Body of pancreas (tissue), 4 donors: ENCODE measurements at places on chromosomes 13 and 19.

DNA sequence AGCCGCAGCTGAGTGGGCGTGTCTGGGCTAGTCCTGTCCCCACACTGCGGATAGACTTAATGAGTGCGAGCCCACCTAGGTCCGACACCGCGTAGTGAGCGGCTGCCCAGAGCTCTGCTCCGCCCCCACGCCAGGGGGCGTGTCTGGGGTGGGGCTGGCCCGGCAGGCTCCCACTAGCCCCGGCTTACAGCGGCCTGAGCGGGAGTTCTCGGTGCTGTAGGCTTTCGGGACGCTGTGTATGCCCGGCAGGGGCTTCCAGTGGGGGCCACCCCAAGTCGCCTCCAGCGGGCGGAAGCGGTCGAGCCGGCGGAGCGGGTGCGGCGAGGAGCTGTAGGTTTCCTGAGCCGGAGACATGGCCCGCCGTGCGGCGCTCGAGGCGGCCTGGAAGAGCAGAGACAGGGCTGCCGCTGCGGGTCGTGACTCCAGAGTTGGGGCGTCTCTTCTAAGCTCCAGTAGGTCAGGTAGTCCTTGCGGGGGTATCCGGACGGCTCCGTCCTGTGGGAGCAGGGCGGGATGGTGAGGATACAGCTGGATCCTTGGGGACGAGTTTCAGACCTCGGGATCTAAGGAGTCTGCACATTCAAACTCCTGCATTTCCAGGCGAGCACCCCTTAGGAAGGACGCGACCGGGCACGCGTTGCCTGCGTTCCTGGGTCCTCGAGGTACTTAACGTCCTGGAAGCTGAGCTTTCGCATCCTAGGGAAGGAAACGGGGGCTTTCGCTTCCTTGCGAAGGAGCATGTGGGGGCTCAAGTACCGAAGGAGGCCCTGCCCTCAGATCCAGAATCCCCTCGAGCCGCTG lies 1.2 kb downstream of the CGB7 start:
- peak; percentile 68 for DNase-seq

DNA sequence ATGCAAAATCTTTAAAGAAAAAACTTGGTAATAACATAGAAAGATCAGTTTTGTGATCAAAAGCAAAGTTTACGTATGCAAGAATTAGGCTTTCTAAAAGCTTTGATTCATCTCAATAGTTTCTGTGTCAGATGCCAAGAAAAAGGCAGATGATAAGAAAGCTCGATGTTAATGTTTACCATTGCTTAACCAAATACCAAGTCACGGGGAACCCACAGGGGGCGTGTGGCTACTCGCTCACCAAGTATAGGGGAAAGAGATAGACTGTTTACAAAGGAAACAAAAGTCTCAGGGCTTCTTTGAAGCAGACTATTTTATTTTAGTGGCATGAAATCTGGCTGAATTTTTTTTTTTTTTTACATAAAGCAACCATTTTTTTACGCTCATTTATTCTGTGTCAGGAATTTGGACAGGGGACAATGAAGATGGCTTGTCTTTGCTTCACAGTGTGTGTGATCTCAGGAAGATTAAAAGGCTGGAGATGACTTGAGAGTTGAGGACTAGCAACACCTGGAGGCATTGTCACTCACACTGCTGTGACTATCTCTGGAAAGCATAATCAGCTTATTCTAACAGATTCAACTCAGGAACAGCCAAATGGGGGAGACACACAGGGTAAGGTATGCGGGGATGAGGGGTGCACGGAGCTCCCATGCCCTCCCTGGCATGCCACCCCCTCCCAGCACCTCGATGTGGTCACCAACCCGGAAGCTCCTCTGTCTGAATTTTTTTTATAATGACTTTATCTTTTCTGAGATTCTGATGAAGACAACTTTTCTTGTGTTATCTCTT lies 24.9 kb downstream of the RCBTB1 start:
- DNase-seq = peak; percentile 73

DNA sequence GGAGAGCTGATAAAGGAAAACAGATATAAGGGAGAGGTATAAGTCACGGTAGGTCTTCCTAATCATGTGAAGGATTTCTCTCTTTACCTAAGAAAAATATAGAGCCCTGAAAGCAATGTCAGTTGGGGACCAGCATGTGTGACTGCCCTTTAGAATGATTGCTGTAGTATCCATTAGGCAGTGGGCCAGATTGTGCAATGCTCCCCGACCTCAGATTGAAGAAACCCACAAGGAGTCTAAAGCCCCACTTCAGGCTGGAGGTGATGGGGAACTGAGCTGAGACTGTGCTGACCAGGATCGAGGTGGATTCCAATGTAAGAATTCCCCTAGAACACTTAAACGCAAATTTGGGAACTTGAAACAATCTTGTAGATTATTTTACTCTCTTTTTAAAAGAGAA lies 614.4 kb downstream of the LIG4 start:
- DNase-seq = no peak

GRCh38 chr19:2249880-2250765 lies 1.0 kb downstream of the AMH start:
- DNase-seq = no peak

- DNase-seq = no peak
Observed at GRCh38 chr13:80955501-80955900, 614.6 kb upstream of the SPRY2 start.

GRCh38 chr13:43487461-43487860 lies 299.3 kb downstream of the ENOX1 start:
- no peak for DNase-seq

DNA sequence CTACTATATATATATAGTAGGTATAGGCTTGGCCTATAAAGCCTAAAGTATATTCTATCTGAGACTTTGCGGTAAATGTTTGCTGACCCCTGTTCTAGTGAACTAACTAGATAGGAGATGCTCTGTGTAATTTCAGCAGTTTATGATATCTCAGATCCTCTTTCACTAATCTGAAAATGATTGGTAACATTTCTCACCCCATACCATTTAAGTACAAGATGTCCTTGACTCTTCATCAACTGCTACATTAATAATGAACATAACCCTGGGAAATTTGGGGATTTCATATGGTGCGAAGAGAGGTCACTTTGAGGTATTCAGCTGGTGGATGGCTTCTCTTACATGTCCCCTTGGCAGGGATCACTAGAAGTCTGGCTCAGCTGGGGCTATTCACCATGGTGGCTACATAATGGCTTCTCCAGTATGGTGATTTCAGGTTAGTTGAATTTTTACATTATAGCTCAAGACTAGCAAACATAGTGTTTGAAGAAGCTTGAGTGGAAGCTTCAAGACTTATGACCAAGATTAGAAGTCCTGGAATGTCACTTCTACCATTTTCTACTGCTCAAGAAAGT lies 103.6 kb upstream of the MYCBP2 start:
- DNase-seq = no peak
